Activated CD4-positive, CD25-positive, alpha-beta regulatory T cell treated with anti-CD3 and anti-CD28 coated beads, Interleukin-2, amount 50 U/mL, for 72 hours (primary cell): ENCODE measurements at places on chromosomes 4 and X.

- DNase-seq = no peak
Measured at GRCh38 chrX:123731987-123732669, 724 bp downstream of the THOC2 start.

- DNase-seq = no peak
Measured at GRCh38 chr4:95018785-95019184, 261.0 kb downstream of the BMPR1B start.

DNA sequence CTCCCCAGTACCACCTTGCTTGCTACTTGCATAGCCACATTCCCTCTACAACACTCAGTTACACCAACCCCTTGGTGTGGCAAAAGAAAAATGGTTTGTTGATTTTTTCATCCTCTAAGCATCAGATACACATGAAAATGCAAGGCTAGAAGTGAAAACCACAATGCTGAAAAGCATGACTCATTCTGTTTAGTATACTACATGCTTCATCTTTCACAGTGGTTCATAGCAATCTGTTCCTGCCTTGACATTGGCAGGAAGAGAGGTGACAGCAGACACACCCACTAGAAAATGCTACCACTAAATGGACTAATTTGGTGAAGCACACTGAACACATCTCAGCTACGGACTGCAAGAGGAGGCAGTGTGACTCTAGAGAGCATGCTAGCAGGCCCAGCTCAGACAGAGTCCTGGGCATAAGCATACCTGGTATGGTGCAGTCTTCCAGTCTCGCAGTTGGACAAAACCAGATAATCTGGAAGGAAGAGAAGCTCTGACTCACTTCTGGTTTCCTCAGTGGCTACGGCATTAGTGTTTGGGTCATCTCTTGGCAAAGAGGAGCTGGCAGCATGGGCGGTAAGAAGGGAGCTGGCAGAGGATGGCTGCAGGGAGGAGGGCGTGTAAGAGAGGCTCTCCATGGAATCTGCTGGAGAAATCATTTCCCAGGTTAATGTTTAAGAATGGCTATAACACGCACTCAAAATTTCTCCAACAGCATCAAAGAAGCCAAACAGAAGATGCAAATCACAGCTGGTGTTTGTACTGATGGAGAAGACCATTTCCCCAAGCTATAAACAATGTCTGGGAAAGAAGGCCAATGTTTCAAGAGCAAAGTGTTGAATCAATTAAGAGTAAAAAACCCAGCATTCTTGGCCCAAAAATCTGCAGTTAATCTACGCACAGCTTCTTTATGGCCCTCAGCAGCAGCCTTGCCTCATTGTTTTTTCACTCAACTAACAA is 37.8 kb downstream of the GAB3 start:
- DNase-seq = no peak

- DNase-seq = no peak
Measured at GRCh38 chr4:153486281-153487151, 20.4 kb downstream of the TMEM131L start.

DNA sequence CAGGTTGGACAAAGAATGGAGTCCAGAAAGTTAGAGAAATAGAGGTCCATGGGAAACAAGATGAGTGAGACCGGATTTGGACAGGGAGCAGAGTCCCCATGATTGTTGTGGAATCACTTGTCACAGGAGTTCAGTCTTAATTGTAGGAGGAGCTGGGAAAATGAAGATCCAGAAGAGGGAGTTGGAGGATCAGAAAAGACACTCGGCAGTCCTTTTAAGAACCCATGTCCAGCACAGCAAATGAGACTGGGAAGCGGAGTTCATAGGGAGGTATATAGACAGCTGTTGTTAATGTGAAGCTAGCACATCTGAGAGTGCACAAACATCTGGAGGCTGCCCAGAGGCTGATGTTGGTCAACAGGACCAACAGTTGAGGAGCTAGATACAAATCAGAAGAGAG is 111.4 kb upstream of the RXFP1 start:
- no peak for DNase-seq

- no peak for DNase-seq
Measured at GRCh38 chrX:69152417-69152841, 12.8 kb downstream of the PJA1 start.

DNA sequence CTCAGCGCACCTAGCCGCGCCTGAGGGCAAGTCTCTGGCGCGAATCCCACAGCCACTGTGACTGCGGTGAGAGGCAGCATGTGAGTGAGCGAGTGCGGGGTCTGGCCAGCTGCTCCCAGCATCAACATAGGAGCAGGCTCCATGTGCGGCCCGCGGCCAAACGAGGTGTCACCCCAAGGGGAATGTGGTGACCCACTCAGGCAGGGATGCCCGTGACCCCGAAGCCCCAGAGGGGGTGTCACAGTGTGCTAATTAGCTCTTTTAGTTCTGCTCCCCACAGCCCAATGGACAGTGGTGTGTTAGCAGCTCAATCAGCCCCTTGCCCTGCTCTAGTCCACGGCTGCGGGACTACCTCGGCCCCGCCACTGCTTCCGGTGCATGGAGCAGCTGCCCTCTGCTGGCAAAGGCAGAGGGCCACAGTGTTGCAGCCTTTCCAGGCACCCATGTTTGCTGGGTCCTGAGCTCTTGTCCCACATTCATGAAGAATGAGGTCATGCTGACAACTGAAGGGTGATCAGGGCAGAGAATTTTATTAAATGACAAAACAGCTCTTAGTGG is 61.4 kb downstream of the AGA start:
- DNase-seq = no peak

DNA sequence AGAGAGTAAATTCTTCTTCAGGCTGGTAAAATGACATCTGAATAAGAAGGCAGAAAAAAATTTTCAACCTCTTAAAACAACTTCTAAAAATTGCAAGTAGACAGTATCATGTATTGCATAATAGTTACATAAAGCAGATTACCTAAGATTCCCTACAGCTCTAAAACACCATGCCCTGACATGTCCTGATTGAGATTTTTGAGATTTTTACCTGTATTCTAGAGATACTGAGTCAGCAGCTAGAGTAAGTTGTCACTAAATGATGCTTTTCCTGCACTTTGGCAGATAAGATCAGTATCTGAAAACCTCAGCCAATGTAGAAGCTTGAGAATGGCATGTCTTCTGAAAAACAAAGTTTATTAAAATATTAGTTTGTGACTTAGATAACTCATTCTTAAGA is 713.6 kb downstream of the CCSER1 start:
- DNase-seq = no peak

DNA sequence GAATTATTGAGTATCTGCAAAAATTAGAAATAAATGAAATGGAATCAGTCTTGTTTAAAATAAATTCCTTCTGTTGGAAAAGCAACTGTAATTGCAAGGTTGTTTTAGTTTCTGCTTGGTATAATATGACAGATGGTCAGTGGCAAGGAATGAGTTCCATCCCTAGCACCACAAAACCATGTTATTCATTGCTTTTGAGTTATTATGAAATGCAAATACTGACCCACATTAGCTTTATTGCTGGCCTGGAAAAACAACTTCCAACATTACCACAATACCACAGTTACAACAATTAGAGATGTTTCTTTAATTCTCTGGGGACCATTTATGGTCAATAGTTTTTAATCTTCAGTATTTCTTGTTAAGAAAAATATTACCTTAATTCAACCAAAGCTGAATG is 194.4 kb downstream of the TMA16 start:
- DNase-seq = no peak

DNA sequence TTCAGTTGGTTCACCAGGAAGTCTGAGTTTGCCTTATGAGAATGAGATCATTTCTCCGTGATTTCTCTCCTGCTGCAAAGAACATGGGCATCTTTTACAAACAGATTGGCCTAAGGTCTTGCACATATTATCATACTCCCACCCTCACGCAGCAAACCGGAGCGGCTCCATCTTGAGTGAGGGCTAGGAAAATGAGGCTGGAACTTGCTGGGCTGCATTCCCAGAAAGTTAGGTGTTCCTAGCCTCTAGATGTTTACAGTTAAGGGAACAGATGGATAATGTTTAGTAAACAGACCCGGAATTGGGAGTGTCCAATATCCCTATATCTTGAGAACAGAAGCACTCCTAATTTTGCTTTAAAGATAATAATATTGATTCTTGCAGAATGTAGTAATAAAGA is 247.9 kb upstream of the VCX3A start:
- DNase-seq = no peak
